Hematopoietic multipotent progenitor cell treated with erythropoietin and hydrocortisone succinate and interleukin-3 and kit ligand, for 6 days (in vitro differentiated cells): ENCODE measurements at places on chromosomes 16 and 17.

GRCh38 chr16:85176541-85177447, 64.5 kb upstream of the CIBAR2 start:
- no peak for DNase-seq

GRCh38 chr16:10920726-10921427, 21.4 kb downstream of the DEXI start:
- no peak for DNase-seq

GRCh38 chr17:33385133-33385532, 92.0 kb upstream of the ASIC2 start:
- DNase-seq, result no peak

DNA sequence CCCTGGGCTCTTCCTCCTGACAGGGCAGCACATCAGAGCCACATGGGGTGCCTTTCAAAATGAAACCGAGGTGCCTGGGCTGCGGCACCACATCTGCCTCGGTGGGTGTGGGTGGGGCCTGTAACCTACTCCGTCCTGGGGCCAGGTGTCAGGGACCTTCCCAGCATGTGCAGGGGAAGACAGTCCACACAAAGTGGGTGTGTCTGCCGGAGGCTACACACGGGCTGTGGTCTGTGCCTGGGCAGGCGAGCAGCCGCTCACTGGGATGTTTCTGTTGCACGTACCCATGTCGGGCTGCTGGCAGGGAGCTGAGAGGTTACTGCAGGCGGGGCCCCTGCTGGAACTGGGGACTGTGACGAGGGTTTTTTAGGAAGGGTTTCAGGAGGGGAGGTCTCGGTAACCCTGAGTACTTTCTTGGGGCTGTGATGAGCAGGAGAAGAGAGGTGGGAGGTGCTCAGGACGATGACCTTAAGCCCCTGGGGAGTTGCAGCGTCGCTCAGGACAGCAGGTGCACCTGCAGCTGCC, 351.2 kb downstream of the SEC14L1 start:
- no peak for DNase-seq

DNA sequence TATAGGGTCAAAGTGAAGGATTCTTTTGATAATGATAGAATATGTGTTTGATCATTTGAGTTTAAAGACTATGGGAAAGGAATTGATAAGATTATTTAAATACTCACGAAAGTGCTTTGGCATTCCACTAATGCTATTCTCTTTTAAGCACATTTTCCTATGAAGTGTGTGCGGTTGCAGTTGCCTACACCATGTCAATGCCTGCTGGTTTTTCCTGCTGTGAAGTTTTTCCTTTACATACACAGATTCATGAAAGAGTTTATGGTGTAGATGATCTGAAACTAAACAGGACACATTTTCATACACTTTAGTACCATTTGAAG, 78.7 kb downstream of the VMP1 start:
- DNase-seq, result no peak

GRCh38 chr16:20660325-20660724, 37.2 kb downstream of the ACSM1 start:
- no peak for DNase-seq

DNA sequence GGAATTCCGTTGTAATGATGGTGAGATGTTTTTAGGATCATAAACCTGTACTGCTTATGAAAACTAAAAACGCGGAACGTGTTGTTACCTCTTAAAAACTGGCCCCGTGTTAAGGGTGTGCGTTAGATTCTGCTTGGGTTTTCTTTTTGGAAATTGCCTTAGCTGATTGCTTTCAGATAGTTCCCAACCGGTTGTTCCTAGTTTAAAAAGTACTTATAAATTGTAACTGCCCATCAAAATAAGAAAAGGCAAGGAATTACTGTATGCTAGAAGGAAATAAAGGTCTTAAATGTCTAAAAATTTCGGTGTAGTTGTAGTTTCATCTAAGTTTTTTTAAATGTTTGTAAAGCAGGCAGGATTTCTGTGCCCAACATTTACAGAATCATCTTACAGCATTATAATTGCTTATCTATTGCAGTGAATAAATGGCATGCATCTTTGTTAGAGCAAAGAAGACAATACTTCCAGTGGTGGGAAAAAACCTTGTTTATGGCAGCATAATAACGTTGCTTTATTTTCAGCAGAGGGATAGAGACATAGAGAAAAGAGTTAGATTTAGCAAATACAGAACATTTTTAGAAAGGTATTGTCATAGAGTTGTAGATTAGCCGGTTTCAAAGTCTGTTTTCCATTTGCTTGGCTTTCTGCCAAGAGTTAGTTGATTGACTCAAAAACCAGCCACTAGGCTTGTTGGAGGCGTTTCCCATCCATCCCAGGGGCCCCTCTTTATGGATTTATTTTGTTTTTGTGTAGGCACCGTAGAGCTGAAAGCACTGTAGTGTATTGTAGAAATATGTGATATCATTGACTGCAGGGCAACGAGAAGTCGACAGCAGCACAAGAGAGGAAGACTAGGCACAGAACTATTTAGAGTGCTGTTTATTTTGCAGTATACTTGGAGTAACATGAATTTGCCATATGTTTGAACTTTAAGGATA, 1.7 kb downstream of the PPM1D start:
- DNase-seq, result peak; percentile 92

DNA sequence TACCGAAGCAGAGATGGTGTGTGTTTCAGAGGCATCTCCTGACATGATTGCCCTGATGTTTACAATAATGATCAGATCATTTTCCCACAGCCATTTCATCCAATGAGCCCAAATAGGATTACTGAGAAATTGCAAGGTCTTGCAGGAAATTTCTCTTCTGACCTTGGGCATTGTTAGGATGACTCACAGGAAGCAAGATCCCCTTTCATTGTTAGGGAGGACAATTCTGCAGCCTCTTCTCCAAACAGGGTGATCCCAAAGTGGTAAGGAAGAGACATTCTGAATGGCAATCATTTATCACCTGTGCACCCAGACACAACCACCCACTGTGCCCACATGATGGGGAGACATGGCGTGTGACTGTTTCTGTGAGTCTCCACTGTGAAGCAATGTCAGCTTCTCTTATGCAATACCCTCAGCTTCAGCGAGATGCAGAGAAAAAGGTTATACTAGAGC, 306.7 kb upstream of the XYLT1 start:
- no peak for DNase-seq

- DNase-seq, result no peak
Observed at GRCh38 chr17:21282231-21282630, 2.3 kb upstream of the MAP2K3 start.

DNA sequence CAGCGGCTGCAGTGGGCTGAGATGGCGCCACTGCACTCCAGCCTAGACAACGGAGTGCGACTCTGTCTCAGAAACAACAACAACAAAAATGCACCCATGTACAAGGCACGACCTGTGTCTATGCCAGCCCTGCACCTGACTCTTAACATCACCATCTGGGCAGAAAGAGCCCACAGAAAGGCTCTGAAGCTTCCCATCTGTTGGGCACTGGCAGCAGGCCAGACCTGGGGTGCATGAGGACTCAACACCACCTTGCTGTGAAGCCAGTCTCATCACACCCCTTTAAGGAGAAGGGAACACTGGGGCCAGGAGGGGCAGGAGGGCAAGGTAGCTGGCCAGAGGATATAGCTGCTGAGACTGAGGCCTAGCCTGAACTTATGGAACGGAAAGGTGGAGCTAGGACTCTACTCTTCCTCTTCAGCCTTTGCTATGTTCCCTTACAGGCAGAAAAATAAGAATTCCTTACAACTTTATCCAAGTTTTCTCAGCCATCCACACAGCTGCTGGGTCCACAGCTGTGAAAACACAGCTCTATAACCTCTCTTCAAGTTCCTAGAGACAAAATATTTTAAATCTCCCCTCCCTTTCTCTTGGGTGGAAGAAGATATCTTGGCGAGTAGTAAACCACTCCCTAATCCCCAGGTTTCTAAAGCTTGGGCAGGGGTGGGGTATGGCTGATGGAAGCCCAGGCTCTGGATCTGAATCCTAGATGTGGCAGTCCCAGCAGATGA, 2.8 kb downstream of the ELOB start:
- DNase-seq, result peak; percentile 68

DNA sequence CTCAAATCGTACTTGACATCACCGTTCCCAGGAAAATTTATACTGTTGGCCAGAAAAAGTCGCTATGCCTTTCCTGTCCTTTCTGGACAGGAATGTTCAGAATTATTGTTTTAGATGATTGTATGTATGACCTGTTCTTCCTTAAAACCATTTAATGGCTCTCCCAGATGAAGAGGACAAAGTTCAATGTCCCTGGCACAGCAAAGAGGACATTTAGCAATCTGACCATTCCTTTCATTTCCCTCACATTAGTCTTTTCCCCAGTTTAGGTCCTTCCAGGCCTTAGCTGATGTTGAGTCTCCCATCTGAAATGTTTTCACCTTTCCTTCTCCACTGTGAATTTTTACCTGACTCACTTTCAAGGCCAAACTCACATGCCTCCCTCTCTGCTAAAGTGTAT, 938.9 kb downstream of the CDH11 start:
- no peak for DNase-seq

DNA sequence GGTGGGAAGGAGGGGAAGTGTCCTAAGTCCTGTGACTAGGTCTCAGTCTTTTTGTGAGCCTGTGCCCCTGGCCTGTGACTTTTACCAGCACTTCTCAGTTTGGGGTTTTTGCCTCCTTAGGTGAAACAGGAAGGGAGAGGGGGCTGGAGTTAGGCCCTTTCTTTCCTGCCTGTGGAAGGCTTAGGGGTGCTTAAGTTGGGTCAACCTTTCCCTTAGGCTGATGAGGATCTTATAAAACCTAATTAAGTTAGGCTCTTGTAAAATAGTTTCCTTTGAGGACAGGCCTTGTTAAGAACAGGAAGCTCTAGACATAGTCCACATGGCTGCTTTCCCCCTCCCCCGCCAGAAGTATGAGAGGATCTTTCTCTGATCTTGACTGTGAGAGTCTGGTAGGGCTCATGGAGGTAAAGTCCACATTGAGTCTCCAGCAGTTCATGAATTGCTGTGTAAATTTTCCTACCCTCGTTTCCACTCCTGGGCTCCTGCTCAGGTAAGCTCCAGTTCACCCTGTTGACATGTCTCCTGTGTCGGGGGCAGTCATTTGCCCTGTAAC, 17.0 kb upstream of the DNASE1 start:
- DNase-seq, result peak; percentile 67

GRCh38 chr17:28612936-28613872, 781 bp downstream of the RSKR start:
- DNase-seq, result peak; percentile 55

- DNase-seq, result no peak
Observed at GRCh38 chr16:2717383-2718263, 2.4 kb downstream of the PRSS27 start.

DNA sequence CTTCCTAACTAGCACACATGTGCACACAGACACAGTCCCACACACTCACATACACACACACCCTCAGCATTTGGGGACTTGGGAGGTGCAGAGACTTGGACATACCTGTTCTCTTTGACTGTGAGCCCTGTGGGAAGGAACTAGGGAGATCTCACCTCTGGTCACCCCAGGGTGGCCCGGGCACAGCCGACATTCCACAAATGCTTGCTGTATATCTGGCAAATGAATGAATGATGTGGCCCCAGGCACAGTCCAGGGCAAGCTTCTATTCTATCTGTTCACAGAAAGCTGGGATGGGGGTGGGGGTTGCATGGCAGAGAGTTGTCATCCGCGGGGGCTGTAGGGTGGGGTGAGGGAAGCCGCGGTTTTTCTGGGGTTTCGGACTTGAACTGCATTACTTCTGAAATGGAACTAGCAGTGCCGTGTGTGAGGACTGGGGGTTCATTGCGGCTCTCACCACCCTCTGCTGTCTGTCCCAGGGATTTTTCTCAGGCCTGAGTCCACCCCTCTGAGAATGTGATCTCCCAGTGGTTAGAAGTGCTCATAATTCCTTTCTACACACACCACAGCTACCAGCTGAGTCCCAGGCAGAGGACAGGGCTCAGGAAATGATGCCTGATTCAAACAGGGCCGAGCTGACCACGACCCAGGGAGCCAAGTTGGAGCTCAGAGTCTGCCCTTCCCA, 3.3 kb upstream of the RIPOR1 start:
- DNase-seq, result peak; percentile 59
